ENCODE measurements at places on chromosomes 11 and 22.

DNA sequence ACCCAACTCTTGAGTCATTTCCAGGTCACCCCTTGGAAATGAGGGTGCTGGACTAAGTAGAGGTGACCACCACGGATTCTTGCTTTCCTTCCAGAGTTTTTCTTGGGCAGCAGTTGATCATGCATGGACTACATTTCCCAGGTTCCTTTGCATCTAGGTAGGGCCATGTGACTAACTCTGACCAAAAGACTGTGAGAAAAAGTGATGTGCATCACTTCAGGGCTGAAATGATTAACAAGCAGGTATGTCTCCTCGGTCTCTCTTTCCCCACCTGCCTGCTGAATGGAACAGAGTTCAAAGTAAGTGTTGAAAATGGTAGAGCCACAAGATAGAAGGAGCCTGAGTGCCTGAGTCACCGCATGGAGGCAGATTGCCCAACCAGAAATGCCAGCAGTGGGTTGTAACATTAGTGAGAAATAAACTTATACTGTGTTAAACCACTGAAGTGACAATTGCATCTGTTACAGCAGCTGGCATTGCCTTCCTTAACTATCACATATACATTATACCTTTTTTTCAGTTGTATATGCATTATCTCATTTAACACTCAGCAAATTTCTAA is 113.5 kb downstream of the MN1 start:
- no peak for DNase-seq

DNA sequence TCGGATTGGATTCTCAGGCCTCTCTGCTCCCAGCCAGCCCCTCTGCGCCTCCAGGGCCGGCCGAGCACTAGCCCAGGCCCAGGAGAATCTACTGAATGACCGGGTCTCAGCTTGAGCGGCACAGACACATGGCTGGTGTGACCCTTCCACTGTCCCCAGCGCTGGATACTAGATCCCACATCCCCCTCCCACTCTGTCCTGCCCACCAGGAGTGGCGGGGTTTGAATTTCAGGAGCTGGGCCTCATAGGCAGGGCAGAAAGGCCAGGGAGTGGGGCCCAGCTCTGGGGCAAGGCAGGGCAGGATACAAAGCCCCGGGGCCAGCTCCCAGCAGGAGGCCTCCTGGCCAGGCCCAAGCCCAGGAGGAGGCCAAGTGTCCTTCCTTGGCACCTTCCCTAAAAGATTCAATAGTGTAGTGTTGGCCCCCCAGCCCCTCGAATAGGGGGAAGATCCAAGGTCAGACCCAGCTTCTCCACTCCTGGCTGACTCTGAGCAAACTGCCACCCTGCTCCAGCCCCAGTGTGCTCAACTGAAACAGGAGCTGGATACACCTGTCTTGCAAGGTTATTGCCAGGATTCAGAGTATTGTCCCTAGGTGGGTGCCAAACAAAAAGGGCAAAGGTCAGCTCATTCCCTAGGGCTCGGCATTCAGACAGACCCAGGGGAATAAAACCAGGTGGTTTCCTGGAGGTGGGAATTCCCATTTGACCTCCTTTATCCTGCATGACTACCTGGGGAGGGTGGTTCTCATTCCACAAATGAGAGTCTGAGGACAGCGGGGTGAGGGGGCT is 22.5 kb upstream of the TCF20 start:
- DNase-seq, result no peak

GRCh38 chr22:28344918-28345703 is 334.5 kb downstream of the TTC28 start:
- no peak for DNase-seq

- DNase-seq, result no peak
Measured at GRCh38 chr11:111459506-111460270, 52.5 kb downstream of the BTG4 start.

- DNase-seq, result no peak
Measured at GRCh38 chr11:2783536-2784082, 83.8 kb upstream of the KCNQ1OT1 start.

GRCh38 chr11:81963018-81963417 is 770.6 kb downstream of the FAM181B start:
- DNase-seq, result no peak

GRCh38 chr22:25147642-25147928 is 52.1 kb upstream of the CRYBB3 start:
- no peak for DNase-seq

DNA sequence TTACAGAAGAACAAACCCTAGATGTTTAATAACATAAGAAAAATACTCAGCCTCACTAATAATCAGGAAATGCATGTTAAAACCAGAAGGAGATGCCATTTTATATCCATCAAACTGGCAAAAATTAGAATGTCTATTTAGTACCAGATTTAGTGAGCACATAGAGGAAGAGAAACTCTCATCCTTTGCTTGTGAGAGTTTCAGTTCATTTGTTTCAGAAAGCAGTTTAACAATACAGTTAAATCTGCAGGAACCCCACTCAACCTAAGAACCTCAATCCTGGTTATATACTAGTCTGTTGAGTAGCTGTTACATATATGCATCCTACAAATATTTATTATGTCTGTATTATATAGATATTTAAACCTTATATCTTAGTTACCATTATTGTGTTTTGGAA is 172.6 kb downstream of the WNT11 start:
- DNase-seq, result no peak

GRCh38 chr11:59556115-59556916 is 45.0 kb downstream of the OR4D9 start:
- no peak for DNase-seq

GRCh38 chr11:106208760-106209159 is 131.3 kb downstream of the AASDHPPT start:
- no peak for DNase-seq

DNA sequence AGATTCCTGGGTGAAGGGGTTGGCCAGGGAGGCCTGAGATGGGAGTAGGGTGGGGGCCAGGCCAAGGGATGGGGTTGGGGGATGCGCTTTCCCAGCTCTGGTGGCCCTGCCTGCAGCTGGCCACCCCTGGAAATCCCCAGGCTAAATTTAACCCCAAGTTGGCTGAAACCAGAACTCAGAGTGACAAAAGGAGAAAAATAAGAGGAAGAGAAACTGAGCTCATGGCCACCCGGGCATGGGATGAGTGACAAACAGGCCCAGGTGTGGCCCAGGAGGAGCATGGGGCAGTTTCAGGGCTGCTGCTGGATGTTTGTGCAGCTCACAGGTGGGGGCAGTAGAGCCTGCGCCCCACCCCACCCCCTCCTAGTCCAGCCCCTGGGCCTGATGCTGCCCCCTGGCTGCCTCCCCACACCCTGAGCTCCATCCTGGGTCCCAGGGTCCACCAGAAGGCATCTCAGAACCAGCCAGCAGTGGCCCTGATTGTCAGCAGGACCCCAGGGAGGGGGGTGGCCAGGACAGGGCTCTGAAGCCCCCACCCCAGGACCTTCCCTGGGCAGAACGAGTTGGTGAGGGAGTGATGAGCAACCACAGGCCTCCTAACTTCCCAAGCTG is 48.0 kb downstream of the IGLL5 start:
- DNase-seq, result no peak

DNA sequence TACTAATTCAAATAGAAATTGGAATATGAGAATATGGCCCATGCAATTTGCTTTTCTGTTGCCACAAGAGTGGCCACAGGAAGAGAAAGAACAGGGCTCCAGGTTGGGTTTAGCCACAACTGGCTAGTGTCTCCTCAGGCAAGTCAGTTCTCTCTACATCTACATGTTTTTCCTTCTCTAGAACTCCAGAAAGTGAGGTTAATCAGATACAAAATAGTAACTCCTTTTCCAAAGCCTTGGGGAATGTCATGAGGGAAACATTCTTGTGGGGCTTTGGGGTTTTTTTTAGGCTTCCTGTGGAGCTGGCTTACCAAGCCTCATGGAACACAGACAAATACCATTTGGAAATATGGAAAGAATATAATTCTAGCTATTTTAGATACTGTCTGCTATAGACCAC is 161.6 kb downstream of the NAV2 start:
- DNase-seq, result no peak

DNA sequence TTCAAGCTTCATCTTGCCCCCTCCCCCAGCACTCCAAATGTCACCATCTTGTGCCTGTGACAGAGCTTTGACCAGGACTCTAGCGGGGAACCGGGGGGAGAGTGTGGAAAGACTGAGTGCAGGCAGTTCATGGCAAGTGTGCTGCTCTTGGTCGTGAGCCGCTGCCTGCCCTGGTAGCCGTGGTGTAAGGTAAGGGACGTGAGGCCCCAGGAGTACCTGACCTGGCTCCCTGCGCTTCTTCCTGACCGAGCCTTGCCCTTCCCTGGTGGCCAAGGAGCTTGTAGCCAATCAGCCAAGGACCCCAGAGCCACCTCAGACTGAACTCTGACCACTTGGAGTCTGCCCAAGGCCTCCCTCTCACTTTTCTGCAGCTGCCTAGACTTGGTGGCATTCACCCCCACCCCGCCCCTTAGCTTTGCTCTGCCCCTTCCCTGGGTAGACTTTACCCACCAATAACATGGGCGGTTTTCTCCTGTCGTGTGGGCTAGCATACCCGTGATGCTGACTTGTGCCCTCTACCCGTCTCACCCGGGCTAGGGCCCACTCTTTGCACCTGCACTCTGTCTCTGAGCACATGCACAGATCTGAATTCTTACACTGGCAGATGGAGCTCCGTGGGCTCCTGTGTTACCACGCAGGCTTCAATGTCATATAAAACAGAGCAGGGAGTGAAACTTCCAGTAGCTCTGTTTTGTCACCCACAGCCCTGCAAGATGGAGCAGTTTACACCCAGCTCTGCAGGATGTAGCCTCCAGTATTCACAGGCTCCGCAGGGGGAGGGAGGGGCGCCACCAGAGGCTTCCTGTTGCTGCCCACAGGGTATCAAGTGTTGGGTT is 1.5 kb downstream of the DGKZ start:
- no peak for DNase-seq

- no peak for DNase-seq
Measured at GRCh38 chr11:114244726-114245394, 51.3 kb upstream of the NNMT start.

GRCh38 chr11:120130176-120130980 is 7.5 kb downstream of the TRIM29 start:
- DNase-seq, result no peak

DNA sequence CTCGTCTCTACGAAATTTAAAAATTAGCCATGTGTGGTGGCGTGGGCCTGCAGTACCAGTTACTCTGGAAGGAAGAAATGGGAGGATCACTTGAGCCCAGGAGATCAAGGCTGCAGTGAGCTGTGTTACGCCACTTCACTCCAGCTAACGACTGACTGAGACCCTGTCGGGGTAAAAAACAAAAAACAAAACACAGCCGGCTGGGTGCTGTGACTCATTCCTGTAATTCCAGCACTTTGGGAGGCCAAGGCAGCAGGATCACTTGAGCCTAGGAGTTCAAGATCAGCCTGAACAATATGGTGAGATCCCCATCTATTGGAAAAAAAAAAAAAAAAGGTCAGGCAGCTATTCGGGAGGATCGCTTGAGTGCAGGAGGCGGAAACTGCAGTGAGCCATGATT is 2.4 kb downstream of the PAFAH1B2 start:
- no peak for DNase-seq

DNA sequence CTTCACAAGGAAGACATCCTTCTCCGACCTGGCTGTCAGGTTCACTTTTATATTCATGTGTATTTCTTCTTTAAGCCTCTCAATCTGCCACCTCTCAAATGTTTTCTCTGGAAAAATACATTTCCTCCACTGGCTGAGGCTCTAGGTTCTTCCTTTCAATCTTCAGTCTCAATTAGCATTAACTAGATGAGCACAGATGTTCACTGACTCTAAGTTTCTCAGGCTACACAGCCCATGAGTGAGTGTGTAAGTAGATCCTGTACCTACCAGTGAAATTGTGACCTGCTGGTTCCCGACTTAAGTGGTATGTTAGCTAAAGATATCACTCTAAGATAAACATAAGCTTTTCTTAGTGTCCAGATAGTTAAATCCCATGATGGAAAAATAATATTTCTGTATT is 206.9 kb downstream of the ADAMTS15 start:
- DNase-seq, result no peak

DNA sequence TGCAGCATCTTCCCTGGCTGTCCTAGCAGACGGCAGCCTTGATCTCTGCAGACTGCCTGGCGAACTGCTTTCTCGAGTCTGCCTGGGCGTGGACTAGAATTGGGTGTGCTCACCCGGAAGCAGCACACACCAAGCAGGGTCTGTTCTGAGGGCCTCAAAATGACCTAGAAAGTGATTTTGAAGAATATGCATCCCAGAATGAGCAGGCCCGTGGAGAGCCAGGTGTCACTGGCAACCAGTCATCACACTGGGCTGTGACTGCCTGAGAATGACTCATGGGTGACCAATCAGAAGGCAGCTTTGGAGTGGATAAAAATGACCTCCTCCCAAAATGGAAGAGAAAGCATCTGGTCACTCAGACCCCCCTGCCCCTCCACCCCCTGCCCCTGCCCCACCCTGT is 114.9 kb upstream of the NECTIN1 start:
- no peak for DNase-seq

- no peak for DNase-seq
Measured at GRCh38 chr11:57458410-57459163, 1.7 kb upstream of the RTN4RL2 start.

DNA sequence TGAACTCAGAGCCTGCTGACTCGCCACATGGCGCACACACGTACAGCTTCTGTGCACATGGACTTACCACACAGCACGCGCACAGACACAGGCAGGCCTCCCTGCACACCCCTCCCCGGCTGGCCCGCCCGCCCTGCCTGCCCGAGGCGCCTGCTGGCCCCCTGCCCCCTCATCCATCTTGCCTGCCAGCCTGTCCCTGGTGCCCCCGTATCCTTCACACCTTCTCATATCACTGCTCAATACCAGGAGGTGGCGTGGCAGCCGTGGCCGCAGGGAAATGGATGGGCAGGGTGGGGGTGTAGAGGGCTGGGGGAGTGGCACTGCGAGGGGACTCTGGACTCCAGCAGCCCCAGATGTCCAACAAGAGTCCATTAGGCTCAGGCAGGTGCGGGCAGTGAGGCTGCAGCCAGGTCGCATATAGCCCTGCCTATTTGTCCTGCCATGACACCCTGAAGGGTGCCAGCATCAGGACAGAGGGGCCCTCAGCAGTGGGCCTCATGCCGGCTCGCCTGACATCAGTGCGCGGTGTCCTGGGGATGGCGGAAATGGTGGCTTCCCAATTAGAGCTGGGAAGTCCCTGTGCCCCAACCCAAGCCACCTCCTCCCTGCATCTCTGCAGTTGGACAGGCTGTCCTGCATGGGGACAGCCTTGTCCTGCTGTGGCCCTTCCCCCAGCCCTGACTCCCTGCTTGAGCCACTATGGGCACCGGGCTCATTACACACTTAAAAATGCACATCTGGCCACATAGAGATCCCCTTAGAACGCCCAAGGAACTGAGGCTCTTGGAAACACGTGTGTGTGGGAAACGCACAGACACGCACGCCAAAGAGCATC is 2.0 kb upstream of the TBX10 start:
- peak; percentile 15 for DNase-seq

DNA sequence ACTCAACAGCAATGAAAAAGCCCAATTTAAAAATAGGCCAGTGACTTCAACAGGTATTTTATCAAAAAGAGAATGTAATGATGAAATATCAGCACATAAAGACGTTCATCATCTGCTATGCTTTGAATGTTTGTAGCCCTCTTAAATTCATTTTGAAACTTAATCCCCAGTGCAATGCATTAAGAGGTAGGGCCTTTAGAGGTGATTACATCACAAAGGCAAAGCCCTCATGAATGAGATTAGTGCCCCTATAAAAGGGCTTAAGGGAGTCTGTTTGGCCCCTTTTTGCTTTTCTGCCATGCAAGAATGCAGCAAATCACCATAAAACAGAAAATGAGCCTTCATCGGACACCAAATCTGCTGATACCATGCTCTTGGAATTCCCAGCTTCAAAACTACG is 637.0 kb downstream of the DLG2 start:
- no peak for DNase-seq

Measured in D721Med (cell line).